SW 1271 (cell line): ENCODE measurements at places on chromosomes 4 and X.

- peak; percentile 75 for DNase-seq
Observed at GRCh38 chr4:14916554-14917297, 85.6 kb upstream of the CPEB2 start.

- no peak for DNase-seq
Observed at GRCh38 chr4:8009710-8010511, 70.2 kb upstream of the AFAP1 start.

- DNase-seq = no peak
Observed at GRCh38 chr4:162457071-162457865, 293.5 kb upstream of the FSTL5 start.

- no peak for DNase-seq
Observed at GRCh38 chr4:80539190-80539589, 203.7 kb downstream of the CFAP299 start.

DNA sequence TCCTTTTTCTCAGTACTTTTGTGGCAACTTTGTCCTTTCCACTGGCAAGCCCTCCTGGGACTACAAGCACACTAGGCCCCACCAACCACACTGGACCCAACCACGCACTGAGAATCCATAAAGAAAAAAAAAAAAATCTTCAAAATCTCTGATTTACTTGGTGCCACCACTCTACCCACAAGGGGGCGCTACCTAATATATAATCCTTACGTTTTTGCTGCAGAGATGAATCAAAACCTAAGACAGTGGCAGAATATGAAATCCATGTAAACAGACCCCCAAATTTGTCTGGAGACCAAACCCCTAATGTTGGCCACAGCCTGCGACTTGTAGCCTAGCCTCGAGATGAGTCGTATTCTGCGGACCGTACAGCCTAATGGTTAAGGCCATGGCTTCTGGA lies 63.5 kb upstream of the ARHGAP36 start:
- DNase-seq = no peak

GRCh38 chrX:74133156-74133796 lies 170.7 kb upstream of the ZCCHC13 start:
- no peak for DNase-seq

GRCh38 chr4:10623241-10623640 lies 61.3 kb downstream of the CLNK start:
- DNase-seq = no peak

DNA sequence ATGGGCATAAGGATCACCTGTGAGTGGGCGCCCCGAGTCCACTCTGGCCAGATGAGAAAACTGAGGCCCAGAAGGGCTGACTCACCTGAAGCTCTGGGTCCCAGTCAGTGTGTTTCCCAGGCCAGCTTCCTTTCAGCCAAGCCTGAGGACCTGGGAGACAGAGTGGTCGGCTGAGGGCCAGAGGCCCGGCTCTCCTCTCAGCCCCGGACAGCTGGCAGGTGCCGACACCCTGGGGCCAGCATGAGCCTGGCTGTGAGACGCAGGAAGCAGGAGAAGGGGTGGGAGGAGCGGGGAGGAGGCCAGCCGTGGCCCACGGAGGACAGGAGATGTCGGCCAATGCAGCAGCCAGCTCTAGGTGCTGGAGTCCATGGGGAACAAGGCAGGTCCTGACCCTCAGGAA lies 28.9 kb downstream of the ATP2B3 start:
- no peak for DNase-seq

GRCh38 chrX:479273-479981 lies 92.7 kb upstream of the PPP2R3B start:
- no peak for DNase-seq

DNA sequence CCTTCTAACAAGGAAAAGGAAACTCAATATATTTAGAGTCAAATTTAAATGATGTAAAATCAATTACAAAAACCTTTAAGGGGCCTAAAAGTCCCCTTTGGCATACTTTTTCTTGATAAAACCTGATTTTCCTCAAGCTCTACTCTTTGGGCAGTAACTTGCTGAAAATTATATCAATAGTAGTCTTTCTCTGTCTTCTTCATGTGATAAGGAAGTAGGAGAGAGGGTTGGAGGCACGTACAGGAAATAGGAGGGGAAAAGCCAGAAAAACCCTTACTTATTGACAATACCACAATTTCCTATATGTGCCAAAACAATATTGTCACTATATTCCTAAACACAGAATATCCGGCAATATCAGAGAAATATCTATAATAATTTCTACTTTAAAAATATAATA lies 9.6 kb downstream of the RHOH start:
- DNase-seq = no peak

- DNase-seq = no peak
Observed at GRCh38 chr4:186736466-186736865, 12.8 kb upstream of the FAT1 start.

DNA sequence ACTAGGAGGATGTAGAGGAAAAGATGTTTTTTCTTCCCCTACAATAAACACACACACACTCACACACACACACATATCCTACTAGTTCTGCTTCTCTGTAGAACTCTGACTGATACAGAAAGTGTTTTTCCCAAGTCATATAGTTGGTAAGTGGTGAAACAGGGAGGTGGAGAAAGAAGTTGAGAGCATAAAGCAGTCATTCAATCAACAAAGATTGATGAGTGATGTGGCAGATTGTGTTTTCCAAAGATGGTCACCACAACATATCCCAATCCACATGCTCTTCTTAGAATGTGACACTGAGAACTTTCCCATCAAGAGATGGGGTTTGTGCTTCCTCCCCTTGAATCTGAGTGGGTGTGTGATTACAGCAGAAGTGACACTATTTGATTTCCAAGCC lies 123.4 kb upstream of the ATP6AP2 start:
- no peak for DNase-seq

GRCh38 chr4:147550626-147551246 lies 66.5 kb upstream of the TMEM184C start:
- no peak for DNase-seq

DNA sequence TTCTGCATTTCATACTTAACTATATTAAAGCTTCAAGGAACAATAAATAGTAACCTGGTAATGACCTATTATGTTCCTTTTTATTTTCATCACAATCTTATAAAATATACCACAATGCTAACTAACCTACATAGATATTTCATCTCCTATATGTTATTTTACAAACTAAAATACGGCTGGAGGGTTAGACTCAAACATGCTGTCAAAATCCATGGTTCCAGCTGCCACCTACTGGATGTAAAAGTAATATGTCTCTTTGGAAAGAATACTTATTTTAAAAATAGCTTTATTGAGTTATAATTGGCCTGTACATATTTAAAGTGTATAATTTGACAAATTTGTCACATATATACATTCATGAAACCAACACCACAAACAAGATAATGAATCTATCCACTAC lies 15.0 kb downstream of the RGN start:
- DNase-seq = no peak

GRCh38 chr4:16484711-16485110 lies 258.4 kb upstream of the TAPT1 start:
- no peak for DNase-seq

GRCh38 chr4:127685292-127685691 lies 44.9 kb upstream of the SLC25A31 start:
- DNase-seq = no peak

GRCh38 chr4:156396534-156396933 lies 442.9 kb upstream of the CTSO start:
- no peak for DNase-seq

DNA sequence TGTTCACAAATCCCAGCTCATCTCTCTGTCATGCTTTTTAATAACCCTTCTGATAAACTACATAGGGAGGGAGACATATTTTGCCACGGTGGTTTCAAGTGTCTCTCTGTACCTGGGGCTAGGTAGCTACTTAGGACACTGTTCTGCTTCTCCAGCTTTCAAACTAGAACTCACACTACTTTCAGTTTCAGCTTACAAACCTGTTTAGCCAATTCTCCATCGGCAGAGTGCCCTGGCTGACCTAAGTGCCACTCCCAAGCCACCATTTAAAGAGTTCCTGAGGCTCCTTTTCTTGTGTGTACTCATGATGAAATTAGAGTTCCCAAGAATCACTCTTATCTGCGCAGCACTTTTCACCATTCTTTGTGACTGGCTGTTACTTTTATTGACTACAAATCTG lies 899.2 kb downstream of the FAT4 start:
- DNase-seq = no peak

- DNase-seq = no peak
Observed at GRCh38 chr4:147012059-147012707, 66.5 kb upstream of the TTC29 start.

DNA sequence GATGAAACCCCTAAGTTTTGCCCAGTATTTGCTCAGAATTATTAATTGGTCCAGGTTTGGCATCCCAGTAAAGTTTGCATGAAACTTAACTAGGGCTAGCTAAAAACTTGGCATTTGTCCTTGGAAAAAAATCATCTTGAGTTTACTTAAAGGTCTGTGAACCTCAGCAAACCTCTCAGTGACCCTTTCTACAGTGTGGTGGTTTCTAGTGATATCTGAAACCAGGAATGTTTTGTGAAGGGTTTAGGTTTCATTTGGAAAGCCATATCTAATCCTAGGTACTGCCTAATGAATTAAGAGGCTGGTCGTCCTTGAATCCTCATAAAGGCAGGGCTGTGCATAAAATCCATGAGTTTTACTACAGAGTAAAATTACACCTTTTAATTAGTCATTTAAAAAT lies 218.5 kb upstream of the ANKRD50 start:
- DNase-seq = no peak

GRCh38 chrX:109830704-109831206 lies 97.7 kb upstream of the ACSL4 start:
- no peak for DNase-seq

- DNase-seq = no peak
Observed at GRCh38 chr4:163795885-163796284, 301.4 kb downstream of the TMA16 start.

DNA sequence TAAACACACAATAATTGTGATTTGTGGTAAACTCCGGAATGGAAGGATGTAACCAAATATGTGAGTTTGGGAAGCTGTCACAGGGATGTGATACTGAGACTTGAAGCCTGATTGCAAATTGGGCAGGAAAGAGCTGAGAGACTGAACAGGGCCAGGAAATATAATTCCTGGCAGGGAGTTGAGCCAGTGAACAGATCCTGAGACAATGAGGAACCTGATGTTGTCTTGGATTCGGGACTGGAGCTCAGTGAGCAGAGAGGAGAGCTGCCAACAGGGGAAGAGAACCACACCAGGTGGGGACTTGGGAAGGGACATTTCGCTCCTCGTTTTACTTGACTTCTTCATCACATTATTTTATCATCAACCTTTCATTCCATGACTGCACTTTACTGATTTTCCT lies 386.0 kb downstream of the TLL1 start:
- DNase-seq = no peak

DNA sequence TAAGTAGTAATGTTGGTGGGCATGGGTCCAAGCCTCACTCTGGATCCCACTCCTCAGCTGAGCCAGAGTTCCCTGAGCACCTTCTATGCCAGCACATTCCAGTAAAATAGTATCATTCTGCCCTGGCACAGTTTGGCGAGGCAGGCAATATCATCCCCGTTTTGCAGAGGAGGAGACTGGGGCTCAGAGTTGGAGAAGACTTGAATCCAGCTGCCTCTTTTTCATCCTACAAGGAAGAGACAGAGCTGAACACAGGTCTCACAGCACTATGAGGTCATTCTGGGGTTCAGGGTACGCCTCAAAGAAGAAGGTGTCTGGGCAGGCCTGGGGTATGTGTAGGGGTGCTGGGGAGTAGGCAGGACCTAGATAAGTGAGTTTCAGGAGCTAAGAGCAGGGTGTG lies 103.9 kb upstream of the STX18 start:
- DNase-seq = no peak

GRCh38 chr4:100302061-100303026 lies 112.1 kb upstream of the DDIT4L start:
- DNase-seq = no peak

GRCh38 chrX:29435396-29435795 lies 780.0 kb upstream of the MAGEB2 start:
- no peak for DNase-seq

DNA sequence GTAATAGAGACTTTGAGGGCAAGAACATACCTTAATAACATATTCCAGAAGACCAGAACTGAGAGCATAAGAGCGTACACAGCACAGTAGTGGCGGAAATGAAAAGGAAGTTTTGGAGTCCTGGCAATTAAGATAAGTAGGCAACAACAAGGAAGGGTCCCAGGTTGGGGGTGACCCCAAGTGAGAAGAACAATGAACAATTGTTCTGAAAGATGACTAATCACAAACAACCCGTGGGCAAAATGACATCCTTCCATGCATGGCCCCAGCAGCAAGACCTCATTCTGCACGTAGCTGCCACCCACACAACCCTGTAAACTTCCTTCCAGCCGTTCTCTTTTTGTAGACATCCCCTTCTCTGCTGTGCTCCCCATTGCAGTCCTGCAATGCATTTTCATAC lies 384.4 kb upstream of the PABPC4L start:
- DNase-seq = no peak

DNA sequence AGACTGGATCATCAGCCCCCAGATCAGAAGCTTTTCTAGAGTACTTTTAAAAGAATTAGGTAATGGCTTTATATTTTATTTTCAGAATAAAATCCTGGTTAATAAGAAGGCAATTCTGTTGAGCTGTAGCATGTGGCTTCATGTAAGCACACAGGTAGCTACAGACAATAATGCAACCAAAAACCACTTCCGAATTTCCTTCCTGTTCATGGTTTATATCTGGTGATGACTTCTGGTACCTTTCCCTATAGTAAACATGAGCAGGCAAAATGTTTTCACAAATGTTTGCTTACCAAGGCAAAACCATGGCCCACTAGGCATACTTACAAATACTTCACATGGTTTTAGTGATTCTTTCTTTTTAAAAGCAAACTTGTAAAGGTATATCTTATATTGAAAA lies 144.6 kb downstream of the CDS1 start:
- no peak for DNase-seq

- DNase-seq = no peak
Observed at GRCh38 chr4:113368056-113368455, 318.6 kb downstream of the ANK2 start.

DNA sequence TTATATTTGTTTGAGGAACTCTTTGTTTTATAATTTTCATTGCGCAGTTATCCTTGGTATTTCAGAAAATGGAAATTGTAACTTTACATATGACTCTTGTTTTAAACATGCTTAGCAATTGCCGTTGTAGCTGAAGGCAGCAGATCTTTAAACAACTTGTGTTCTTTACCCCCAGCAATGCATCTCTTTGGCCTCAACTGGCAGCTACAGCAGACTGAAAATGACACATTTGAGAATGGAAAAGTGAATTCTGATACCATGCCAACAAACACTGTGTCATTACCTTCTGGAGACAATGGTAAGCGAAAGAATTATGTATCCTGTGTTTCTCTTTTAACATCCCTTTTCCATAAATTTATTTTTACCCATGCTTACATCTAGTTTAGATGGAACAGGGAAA lies 263.6 kb downstream of the DCTD start:
- no peak for DNase-seq
